ENCODE measurements at places on chromosomes 6 and 20.

GRCh38 chr20:51422514-51423289 lies 119.8 kb downstream of the NFATC2 start:
- no peak for DNase-seq

DNA sequence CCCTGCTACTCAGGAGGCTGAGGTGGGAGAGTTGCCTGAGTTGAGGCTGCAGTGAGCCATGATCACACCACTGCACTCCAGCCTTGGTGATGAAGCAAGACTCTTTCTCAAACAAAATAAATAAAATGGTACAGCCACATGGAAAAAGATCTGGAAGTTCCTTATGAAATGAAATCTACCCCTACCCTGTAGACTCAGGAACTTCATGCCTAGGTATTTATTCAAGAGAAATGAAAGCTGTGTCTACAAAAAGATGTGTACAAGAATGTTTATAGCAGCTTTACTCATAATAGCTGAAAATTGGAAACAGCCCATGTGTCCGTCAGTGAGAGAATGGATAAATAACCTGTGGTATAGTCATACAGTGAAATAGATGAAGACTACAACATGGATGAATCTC lies 15.2 kb upstream of the C6orf62 start:
- no peak for DNase-seq

- DNase-seq: no peak
Observed at GRCh38 chr20:45400346-45401031, 7.6 kb upstream of the DBNDD2 start.

DNA sequence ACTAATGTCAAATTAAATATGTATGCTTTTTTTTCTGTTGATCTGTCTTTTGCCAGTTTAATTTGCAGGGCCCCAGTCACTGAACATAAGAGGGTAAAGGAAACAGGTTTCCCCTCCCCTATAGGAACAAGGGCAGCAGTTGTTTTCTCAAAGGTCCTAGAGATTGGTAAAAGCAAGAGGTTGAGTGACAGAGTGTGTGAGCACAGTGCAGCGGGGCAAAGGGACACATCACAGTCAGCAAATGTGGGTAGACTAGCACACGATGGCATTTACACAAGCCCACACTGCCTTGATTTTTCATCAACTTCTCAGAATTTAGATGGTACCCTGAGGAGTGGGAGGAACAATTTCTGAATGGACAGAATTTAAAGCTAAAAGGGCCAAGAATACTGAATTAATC lies 138.7 kb upstream of the MYLIP start:
- no peak for DNase-seq

DNA sequence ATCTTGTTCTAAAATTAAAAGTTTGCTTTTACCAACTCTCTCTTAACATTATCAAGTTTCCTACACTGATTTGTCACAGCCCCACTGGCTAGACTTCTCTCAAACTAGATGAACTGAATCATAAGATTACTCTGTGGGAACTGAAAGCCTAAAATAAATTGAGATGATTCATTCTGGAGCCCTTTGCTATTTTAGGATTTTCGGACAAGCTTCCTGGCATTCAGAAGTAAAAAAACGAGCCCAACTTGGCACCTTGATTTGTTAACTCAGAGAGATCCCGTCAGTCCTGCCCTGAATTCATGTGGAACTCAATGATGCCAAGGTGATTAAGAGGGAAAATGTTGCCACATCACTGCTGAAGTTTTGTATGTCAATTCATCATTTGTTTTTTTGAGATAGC lies 122.0 kb upstream of the NRSN1 start:
- DNase-seq: peak; percentile 6

DNA sequence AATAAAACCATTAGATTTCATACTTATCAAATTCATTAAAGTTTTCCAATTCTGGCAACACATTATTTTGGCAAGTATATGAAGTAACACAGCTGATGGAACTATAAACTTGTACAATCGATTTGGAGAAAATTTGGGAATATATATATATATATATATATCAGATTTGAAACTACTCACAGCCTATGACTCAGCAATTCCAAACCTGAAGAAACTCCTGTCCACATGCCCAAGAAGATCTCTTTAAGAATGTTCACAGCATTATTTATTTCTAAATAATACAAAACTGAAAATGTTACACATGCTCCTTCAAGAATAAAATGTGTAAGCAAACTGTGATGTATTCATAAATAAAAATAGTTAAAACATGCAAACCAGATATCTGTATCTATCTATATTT lies 270.1 kb downstream of the TFAP2A start:
- DNase-seq: no peak

- DNase-seq: peak; percentile 53
Observed at GRCh38 chr20:44407402-44408184, 52.1 kb downstream of the HNF4A start.

GRCh38 chr6:4459996-4460395 lies 316.2 kb upstream of the CDYL start:
- no peak for DNase-seq

- peak; percentile 80 for DNase-seq
Observed at GRCh38 chr20:40945754-40946450, 82.7 kb upstream of the TOP1 start.

DNA sequence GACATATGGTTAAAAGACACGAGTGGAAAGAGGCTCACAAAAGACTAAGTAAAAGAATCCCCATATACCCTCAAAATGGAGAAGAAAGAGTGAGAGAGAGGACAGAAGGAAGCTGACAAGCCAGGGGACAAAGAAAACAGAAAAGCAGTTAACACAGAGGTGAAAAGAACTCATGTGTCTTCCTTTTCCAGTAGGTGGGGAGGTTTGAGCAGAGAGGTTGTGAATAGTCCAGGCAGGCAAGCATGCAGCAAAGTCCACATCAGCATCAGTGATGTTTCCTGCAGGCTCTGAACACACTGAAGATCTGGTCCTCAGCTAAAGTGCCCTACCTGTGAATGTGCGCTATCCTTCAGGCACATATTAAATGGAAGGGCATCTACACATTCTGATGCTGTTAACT lies 196.5 kb upstream of the IRAK1BP1 start:
- no peak for DNase-seq

- DNase-seq: no peak
Observed at GRCh38 chr6:44339763-44340625, 2.5 kb upstream of the SPATS1 start.

- DNase-seq: no peak
Observed at GRCh38 chr6:56244528-56245253, 2.7 kb downstream of the COL21A1 start.

- no peak for DNase-seq
Observed at GRCh38 chr6:153624528-153624927, 414.5 kb upstream of the OPRM1 start.

- DNase-seq: no peak
Observed at GRCh38 chr20:8946036-8946940, 122.6 kb upstream of the PLCB4 start.

- DNase-seq: peak; percentile 46
Observed at GRCh38 chr6:3450888-3451287, 6.0 kb downstream of the SLC22A23 start.
